Activated CD4-positive, alpha-beta T cell treated with anti-CD3 and anti-CD28 coated beads for 24 hours (primary cell): ENCODE measurements at places on chromosomes 4 and X.
A peak's percentile ranks its signal among the peaks of the same experiment; 100 is the strongest.

- no peak for DNase-seq
These were observed 35.3 kb downstream of the LGI2 start for GRCh38 chr4:24995346-24995919.

DNA sequence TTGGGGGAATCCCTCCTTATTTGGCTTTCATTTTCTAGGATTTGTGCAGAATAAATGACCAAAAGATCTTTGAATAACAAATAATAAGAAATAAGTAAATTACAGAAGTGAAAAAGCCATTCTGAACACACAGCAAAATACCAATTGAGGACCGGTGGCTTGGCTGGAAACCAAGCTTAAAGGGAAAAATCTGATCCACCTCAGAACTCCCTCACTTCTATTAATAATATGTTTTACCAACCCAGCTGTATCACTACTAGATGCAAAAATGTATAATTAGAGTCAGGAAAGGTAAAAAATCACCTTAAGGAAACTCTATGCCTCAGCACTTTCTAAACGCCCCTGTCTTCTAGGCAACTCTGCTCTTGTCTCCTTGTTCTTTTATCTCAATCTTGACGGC, 77.3 kb downstream of the TSPAN5 start:
- no peak for DNase-seq

DNA sequence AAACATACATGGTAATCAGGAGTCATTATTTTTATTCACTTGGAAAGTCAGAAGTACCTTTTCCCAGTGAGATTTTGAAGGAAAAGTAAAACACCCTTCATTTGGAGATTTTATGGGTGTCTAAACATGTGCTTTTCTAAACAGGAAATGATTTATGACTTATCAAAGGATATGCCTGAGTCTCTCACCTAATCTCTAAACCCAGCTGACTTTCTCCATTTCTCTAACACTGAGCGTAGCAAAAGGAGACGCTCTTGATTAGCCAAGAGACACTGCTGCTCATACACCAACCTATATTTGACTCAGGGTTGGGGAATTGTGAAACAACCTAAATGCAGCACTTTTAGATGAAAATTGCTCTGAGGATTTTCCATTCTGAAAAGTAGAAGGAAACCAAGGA, 468.5 kb upstream of the FTHL17 start:
- DNase-seq = no peak

DNA sequence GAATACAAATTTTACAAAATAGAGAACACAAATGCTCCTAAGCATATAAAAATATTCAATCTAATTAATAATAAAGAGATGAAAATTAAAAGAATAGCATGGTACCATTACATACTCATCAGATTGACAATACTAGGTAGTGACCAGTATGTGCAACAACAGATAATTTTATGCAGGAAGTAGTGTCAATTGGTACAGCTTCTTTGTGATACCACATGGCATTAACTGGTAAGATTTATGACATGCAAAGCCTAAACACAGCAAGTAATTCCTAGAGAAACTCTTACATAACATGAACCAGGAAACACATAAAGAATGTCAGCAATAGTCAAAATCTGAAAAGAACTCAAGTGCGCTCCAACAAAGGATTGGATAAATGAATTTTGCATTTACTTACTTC, 26.3 kb downstream of the CXCL2 start:
- no peak for DNase-seq

DNA sequence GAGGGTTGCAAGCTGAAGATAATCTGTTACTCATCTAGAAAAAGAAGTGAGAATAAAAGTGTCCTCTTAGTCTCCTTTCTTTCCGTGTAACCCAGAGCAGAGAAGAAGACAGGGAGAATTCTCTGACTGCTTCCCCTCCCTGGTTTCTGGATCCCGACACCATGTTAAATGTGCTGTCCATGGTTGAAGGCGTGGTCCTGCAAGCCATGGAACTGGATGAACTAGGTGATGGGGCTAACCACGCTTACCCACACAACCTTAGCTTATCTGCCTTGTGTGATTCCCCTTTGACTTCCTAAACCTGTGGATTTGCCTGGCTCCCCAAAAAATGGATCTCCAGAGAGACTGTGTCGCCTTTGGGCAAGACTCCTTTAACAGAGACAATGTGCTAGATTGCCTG, 907.6 kb downstream of the FSTL5 start:
- no peak for DNase-seq

GRCh38 chrX:74656079-74656745, 41.8 kb upstream of the RLIM start:
- DNase-seq = no peak

DNA sequence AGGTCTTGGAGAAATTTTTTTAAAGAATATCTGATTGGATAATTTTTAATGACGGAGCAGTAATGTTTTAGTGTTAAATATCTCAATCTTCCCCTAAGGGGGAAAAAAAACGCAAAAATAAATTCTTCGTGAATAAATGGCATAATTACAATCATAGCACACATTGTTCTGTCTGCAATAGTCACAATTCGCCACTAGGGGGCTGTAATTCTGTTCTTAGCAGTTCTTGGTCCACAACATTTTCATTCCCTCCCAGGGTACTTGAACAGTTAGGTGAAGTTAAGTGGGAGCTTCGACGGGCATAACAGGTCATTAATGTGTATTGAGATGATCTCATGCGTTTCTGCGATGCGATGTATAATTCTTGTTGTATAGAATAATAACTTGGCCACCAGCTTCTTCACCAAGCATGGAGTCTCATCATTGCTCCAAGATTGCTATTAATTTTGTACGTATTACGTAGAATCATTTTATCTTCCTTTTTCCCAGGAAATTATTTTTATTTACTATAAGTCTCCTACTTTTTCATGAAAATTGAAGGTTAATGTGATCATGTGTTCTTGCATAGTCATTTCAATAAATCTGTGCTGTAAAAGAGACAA, 27.2 kb downstream of the HTR2C start:
- peak; percentile 15 for DNase-seq

DNA sequence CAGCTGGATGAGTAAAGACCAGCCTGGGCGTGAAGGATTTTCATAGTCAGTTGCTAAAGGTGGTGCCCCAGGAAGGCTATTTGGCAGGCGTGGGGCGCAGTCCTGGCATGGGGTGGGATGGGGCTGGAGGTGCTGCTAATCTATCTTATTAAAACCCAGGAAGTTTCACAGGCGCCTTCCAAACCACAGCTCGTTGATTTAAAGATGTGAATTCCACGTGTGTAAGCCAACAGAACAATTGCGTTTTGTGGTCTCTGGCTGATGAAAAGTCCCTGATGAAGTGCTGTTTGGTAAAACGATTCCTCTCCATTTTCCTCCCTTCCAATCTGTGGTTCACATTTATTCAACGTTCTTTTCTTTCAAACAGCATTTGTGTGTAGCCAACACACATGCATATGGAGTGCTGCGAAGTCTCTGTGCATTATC, 105.0 kb downstream of the TBL1X start:
- DNase-seq = no peak

DNA sequence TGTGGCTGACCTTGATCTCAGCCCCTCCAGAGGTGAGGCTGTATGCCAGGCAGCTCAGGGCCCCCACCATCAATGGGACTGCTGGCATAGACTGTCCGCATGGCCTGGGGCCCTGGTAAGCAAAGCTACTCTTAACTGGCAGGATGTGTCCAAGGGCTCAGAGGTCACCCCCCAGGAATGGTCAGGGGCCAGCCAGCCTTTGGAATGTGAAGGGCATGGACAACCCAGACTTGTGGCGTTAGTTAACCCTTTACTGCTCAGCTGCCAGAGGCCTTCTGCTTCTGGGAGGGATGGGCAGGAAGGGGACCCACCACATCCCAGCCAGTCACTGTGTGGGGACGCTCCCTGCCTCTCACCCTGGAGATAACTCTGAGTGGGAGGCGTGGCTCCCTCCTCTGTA, 80.1 kb upstream of the PSAPL1 start:
- no peak for DNase-seq

DNA sequence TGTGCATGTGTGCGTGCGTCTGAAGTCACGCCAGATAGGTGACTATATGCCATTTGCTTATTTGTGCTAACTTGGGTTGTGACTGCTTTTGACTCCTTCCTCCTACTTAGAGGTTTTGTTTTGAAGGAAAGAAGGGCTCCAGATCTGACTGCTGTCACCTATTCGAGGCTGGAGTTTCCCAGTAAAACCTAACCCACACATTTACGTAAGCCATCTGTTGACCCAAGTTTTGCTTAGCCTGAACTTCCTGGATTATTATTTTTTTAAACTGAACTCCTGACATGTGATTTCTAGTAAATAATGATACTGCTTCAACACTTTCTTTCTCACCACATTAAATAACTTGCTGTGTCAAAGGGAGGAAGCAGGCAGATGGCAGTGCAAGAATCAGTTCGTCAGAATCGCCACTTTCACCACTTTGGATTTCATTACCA, 41.5 kb downstream of the DTHD1 start:
- DNase-seq = peak; percentile 26

GRCh38 chrX:129360175-129360574, 163.1 kb downstream of the SMARCA1 start:
- peak; percentile 19 for DNase-seq

GRCh38 chrX:40084471-40085101, 13.2 kb downstream of the BCOR start:
- DNase-seq = no peak

GRCh38 chrX:69094977-69095669, 70.1 kb downstream of the PJA1 start:
- DNase-seq = no peak

DNA sequence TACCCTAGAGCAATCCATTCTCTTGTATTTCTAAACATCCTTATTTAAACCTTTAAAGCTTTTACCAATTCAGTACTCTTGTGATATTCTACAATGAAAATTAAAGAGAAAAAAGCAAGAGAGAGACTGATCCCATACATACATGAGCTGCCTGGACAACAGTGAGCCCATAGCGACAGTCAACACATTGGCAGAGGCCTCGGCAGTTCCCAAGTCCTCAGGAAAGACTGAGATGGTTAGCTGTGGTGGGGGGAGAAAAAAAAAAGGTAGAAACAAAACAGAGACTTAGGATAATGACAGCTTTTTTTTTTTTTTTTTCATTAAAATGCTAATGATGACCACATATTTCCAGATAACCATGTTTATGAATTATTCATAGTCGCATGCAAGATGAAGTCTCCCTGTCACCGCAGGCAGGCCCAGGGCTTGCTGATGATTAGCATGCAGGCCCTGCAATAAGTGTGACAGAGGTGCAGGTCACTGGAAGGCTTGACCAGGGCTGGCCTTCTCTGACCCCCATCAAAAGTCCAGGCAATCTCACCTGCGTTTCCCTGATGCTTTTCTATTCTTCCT, 148.8 kb downstream of the APBB2 start:
- no peak for DNase-seq

DNA sequence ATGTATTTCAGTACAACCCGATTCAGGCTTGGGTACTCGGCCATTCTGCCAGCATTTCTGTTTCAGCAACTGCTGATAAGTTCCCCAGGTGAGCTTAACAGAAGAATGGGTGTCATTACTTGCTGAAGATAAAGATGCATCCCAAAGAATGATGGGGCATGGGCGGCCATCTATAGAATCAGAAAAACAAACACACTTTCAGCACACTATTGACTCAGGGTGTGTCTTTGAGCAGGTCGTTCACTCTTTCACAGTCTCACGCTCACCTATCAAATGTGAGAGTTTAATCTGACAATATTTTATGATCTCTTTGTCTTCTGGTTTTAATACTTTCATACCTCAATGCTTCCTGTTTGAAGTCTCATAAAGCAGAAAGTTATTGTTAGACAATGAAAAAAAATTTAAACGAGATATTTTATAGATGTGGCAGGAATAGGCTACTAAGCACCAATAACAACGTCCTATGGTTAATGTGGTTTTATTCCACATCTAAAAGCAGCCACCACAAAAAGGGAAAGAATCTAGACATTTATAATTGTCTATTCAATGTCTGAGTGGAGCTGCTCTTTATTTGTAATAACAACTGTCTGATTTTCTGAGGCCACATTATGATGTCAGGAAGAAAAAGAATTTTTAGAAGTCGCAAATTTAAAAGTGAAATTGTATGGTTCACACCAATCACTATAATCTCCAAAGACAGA, 17.0 kb downstream of the GASK1B start:
- DNase-seq = no peak

GRCh38 chr4:30471861-30472260, 248.3 kb upstream of the PCDH7 start:
- no peak for DNase-seq

DNA sequence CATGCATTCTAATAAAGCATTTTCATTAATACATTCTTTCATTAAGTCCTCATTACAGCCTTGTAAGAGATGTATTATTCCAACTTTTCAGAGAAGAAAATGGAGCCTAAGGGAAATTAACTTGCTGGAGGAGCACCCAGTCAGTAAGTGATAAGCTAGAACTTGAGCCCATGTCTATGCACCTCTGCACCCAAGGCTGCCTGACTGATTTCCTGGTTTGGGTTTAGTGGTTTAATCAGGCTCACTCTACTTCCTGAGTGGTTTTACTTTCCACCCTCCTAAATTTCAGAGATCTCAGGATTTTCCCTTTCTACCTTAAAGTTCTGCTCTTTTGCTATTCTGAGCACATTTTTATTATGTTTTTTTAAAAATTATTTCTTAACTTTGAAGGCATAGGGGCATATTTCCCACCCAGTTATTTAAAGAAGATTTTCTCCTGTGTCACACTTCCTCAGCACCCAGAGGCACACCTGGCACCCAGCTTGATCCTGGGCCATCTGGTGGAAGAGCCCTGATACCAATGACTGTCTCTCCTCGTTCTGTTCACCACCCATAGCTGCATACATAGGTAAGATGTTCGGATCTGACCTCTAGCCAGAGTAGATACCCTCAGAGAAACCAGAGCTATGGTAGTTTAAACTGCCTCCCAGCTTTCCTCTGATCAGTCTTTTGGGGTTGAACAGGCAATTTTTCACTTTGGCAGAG, 10.4 kb downstream of the CORIN start:
- no peak for DNase-seq

DNA sequence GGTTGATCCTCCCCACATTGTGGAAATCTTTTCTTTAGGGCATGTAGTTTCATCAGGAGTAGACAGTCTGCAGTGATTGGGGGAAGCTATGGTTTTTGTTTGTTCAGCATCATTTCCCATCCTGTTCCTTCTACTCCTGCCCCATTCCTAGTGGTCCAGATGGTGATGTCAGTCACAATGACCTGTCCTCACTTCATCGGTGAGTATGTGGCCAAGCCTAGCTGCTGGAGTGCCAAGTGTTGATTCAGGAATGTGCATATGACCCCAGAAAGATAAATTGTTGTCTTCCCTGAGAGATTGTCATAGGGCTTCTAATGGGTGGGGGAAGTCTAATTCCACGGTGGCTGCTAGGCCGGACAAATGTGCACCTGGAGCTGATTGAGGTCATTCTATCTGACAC, 130.6 kb upstream of the FAT1 start:
- no peak for DNase-seq

DNA sequence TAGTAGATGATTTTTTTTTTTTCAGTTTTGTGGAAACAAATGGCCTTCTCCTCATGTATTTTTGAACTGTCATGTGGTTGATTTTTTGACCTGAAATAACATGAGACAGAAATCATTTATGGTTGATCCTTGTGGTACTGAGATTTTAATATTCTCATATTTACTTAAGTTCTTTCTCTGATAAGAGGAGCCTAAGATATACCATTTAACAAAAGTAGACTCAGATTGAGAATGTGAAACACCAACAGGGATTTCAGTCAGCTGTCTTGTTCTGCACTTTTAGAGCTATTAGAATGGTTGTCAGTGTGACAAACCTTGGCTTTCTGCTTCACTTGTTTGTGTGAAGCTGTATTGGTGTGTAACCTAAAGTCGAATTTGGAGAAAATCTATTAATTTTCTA, 575.7 kb downstream of the SPOCK3 start:
- DNase-seq = no peak

- DNase-seq = no peak
These were observed 22.7 kb downstream of the JADE1 start for GRCh38 chr4:128832243-128832625.

- no peak for DNase-seq
These were observed 51.7 kb upstream of the MCF2 start for GRCh38 chrX:139759637-139760036.
